ENCODE measurements at places on chromosomes 1 and 21.

GRCh38 chr1:87560601-87561360 is 232.1 kb downstream of the LMO4 start:
- DNase-seq = no peak

DNA sequence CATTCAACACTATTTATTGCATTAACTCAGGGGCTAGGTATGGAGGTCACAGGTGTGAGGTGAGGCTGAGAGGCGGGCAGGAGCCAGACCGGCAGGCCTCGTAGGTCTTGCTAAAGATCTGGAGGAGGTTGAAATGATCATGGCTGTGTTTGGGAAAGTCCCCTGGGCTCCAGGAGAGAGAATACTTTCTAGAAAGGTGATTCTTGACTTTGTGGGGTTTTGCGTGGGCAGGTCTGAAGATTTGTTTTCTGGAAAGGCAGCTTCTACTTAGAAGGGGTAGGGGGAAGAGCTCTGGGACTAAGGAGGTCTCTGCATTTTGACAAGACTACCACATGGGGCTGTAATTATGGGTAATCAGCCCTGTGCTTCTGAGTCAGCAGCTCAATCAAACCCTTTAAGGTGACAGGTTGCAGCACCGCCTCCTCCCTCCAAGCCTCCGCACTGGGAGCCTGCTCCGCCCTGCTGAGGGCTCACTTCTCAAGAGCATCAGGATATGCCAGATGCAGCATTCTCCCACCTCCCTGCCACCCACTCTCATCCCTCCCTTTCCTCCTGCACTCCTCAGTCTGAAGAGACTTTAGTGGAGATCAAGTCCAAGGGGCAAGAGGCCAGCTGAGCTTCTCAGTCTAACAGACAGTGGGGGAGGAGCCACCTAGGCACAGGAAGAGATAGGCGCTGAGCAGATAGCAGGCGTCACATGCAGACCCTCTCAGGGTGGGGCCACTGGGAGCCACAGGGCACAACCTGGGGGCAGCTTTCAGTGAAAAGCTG is 30.5 kb downstream of the SLC30A1 start:
- DNase-seq = no peak

- no peak for DNase-seq
These were observed 2.8 kb downstream of the USP21 start for GRCh38 chr1:161162052-161162451.

- DNase-seq = no peak
These were observed 270.3 kb downstream of the RGS7 start for GRCh38 chr1:241086686-241087085.

GRCh38 chr1:240190881-240191401 is 99.3 kb downstream of the FMN2 start:
- DNase-seq = peak; percentile 98

- peak; percentile 7 for DNase-seq
These were observed 33.0 kb downstream of the URB1 start for GRCh38 chr21:32359719-32360260.

DNA sequence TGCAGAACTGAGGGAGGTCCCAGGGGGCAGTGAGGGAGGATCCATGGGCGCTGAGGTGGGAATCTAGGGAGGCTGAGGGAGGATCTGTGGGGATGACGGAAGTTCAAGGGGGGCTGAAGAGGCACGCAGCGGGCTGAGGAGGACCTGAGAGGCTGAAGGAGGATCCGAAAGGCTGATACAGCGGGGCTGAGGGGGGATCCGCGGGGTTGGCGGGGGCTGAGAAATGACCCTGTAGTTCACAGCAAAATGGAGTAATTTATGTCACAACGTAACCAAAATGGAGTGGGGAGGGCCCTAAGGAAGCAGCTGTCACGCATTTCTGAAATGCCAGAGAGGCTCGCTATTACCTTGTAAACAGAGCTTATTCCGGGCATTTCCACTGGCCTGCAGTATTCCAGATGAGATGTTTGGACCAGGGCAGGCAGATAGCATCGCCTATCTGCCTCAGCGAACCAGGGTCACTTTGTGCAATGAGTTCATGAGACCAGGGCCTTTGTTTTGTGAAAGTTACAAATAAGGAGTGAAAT is 926 bp upstream of the MRPL55 start:
- no peak for DNase-seq

GRCh38 chr1:119815361-119815760 is 4.1 kb upstream of the REG4 start:
- DNase-seq = peak; percentile 63

- DNase-seq = no peak
These were observed 31.2 kb downstream of the PRPF38A start for GRCh38 chr1:52435650-52436049.

- peak; percentile 82 for DNase-seq
These were observed 59.1 kb upstream of the ZNF648 start for GRCh38 chr1:182120411-182121258.

GRCh38 chr21:38080888-38081287 is 164.6 kb upstream of the KCNJ6 start:
- no peak for DNase-seq

DNA sequence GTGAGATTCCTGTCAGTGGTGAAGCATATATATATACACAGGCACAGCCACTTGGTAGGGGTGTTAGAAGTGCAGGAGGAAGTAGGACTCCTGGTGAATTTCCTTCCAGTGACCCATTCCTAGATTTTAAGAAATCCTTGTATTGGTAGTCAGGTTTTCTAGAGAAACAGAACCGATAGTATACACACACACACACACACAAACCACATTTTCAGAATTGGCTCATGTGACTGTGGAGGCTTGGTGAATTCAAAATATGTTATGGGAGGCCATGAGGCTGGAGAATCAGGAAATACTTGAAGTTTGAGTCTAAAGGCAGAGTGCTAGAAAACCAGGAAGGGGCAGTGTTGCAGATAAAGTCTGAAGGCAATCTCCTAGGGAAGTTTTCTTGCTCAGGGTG is 114.2 kb downstream of the FCRL5 start:
- no peak for DNase-seq

DNA sequence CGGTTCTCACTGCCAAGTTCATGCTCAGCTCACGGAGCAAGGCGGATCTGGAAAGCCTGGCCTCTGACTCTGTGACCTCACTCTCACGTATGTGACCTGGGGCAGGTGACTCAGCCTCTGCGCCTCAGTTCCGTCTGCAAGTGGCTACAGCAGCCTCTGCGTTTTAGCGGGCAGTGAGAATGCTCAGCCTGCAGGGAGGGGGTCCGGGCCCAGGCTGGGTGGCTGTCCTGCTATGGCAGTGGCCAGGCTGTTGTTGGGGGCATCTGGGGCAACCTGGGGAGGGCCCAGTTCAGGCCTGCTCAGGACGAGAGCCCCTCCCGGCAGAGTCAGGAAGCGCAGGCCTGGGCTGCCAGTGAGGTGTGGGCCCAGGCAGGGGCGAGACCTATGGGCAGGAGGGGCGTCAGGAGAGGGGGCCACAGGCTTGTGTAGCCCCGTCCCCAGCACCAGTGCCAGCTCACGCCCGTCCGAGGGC is 27.9 kb downstream of the ARHGEF16 start:
- DNase-seq = peak; percentile 29

DNA sequence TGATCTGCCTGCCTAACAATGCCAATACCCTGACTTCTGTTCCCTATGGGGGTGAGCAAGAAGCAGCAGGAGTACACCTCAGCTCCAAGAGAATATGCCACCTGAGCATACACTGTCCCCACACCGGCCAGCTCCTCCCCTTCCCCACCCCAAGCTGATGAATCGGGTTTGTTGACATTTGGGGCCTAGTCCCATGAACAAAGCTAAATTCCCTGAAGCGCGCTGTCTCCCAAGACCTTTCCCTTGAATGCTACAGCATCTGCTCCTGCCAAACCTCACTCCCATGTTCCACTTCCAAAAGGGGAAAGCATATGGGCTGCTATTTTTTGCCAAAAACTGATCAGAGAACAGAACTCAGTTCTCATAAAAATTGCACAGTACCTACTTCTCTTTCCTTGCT is 220.4 kb upstream of the CAMK1G start:
- no peak for DNase-seq

DNA sequence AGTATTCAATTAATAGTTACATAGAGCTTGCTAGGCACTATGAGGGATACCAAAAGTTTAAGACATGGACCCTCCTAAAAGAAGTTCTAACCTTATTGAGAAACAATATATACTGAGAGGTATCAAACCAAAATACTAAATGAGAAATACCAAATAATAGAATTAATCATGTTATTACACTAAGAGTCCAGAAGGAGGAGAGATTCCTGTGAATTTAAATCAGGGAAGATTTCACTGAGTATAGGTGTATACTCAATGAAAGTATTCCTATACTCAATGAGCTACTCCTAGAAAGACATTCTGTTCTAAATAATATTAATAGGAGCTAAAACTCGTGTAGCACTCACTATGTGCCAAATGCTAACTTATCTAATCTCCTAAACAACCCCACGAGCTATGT is 9.4 kb downstream of the CR1L start:
- DNase-seq = no peak

DNA sequence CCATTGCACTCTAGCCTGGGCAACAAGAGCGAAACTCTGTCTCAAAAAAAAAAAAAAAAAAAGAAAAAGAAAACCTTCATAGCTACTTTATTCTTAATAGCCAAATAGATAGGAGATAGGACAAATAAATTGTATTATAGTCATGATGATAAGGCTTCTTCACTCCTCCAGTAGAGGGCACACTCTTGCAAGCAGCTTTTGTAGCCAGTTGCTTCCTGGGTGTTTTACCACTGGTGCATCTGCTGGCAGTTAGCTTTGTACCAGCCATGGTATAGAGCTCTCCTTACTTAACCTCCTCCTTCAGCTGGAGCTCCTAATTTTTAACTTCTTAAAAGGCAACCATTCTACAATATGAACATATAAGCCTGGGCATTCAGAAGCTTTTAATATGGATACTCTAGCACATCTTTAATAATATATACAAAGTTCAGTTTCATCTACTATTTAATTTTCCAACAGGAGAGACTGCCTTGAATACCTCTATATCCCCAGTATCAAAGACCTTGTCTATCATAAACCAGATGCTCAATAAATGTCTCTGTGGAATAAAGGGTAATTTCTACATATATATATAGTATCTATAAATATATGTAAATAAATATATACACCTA is 35.8 kb downstream of the EVI5 start:
- peak; percentile 80 for DNase-seq

DNA sequence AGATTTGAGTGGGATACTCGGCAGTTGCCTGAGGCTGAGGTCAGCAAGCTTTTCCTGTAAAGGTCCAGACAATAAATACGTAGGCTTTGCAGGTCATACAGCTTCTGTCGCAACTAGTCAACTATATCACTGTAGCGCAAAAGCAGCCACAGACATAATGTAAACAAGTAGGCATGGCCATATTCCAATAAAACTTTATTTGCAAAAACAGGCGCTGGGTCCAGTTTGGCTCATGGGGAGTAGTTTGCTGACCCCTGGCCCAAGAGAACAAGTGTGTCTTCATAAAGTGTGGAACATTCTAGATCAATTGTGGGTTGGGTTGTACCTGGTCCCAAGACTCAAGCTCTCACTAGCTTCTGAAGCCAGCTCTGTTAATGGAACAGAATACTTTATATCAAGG is 78.8 kb downstream of the MIS18A start:
- DNase-seq = no peak

- no peak for DNase-seq
These were observed 43.4 kb downstream of the GNPAT start for GRCh38 chr1:231284441-231284840.

DNA sequence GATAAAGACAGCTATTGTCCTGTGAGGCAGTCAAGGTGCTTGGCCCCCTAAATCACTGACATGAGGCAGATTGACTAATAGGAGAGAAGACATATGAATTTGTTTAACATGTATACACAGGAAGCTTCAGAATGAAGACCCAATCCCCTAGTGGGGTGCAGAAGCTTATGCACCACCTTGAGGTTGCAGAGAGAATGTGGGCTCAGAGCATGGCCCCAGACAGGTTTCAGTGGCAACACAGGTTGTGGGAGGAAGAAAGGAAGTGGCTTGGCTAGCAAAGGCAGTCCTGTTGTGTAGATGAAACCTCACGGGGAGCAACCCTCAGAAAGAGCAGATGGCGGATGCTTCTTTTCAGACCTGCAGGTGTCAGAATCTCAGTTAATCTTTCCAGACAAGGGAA is 37.0 kb upstream of the PARP1 start:
- no peak for DNase-seq

DNA sequence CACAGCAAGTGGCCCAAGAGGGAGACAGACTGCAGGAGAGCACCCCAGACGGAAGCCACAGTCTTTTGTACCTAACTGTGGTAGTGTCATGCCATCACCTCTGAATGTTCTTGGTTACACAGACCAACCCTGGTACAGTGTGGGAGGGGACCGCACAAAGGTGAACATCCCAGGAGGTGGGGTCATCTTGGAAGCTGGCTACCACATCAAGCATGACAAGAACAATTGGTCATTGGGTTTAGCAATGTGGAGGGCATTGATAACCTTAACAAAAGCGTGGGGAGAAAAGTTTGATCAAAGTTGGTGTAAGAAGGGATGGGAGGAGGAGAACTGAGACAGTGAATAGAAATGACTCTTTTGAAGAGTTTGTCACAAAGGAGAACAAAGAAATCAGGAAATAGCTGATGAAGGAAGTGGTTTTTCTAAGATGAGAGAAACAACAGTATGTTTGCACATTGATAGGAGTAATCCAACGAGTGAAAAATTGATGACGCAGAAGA is 87.1 kb upstream of the CACNA1E start:
- DNase-seq = no peak

GRCh38 chr1:238991765-238992495 is 394.4 kb upstream of the CHRM3 start:
- DNase-seq = peak; percentile 12

- no peak for DNase-seq
These were observed 35.0 kb downstream of the MORN1 start for GRCh38 chr1:2356401-2356800.

- no peak for DNase-seq
These were observed 6.3 kb upstream of the TENT5C start for GRCh38 chr1:117599286-117600221.

- DNase-seq = peak; percentile 50
These were observed 184.5 kb upstream of the KAZN start for GRCh38 chr1:14413819-14414490.

- no peak for DNase-seq
These were observed 80.1 kb downstream of the DISP3 start for GRCh38 chr1:11558871-11559590.

GRCh38 chr1:114454539-114454938 is 56.5 kb downstream of the TRIM33 start:
- no peak for DNase-seq

DNA sequence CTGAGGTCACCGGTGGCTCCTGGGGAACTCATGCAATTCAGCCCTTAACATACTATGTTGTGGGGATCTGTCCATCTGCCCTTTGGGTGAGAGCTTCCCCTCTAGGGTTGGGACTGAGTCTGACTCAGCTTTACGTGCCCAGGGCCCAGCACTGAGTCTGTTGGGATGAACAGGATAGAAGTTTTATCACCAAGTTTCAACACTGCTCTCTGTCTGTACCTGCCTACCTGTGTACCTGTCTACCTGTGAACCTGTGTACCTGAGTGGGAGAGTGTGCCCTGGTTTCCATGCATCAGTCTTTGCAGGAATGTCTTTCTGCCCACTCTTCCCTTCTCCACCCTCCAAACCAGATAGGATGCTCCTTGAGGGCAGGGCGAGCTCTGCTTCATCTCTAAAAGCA is 90.6 kb upstream of the POU3F1 start:
- DNase-seq = no peak

GRCh38 chr1:224804220-224804619 is 125.3 kb upstream of the DNAH14 start:
- no peak for DNase-seq

- no peak for DNase-seq
These were observed 37.6 kb upstream of the IL19 start for GRCh38 chr1:206732992-206733391.

GRCh38 chr1:228042508-228042907 is 35.7 kb downstream of the WNT3A start:
- no peak for DNase-seq

GRCh38 chr1:34549199-34549598 is 205.6 kb upstream of the GJB5 start:
- no peak for DNase-seq
